ENCODE measurements at places on chromosomes 2 and 18.

- no peak for DNase-seq
Measured at GRCh38 chr2:134308474-134309385, 54.9 kb downstream of the MGAT5 start.

DNA sequence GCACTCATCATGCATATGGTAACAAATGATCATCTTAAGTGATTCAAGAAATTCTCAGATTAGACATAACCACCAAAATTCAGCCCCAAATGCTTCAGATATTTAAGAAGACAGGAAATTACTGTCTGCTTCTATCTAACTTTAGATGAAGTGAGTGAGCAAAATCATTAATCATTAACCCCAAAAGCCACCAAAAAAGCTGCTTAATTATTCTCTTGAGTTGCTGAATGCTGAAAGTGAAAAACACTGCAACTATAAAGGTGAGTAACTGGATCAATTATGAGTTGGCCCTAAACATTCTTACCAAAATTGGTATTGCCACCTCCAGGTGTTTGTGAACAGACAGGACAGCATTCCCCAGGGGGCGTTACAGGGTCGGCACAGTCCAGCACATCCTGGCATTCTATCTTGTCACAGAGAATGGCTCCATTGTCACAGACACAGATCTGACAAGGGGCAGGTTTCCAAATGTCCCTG, 69.6 kb downstream of the COL5A2 start:
- DNase-seq, result no peak

- no peak for DNase-seq
Measured at GRCh38 chr2:70958759-70959158, 19.7 kb upstream of the ANKRD53 start.

GRCh38 chr18:53610957-53611356, 613.5 kb downstream of the MBD2 start:
- no peak for DNase-seq

DNA sequence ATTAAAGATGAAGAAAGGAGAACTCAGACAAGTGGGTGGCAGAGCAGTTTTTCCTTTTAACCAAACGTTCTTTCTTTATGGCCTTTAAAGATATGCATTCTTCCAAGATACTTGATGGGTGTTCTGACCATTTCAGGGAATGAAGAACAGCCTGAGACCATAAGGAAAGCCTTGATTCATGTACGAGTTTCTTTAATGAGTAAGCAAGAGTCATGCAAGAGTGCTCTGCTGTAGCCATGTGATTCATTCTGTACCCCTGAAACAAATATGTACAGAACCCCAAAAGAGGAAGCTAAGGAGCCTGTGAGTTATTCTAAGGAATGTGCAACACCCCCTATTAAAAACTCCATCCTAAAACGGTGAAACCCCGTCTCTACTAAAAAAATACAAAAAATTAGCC, 372.8 kb downstream of the MTX2 start:
- DNase-seq, result no peak

- DNase-seq, result no peak
Measured at GRCh38 chr2:110991911-110992310, 128.8 kb upstream of the BCL2L11 start.

- no peak for DNase-seq
Measured at GRCh38 chr18:55384551-55385275, 203.3 kb downstream of the TCF4 start.

- no peak for DNase-seq
Measured at GRCh38 chr2:149733936-149734685, 146.5 kb upstream of the MMADHC start.

GRCh38 chr2:200788121-200788718, 23.5 kb upstream of the BZW1 start:
- no peak for DNase-seq
